COLO829 (cell line): ENCODE measurements at places on chromosomes 1 and 21.

GRCh38 chr1:61013946-61014667 is 68.3 kb upstream of the NFIA start:
- DNase-seq, result no peak

DNA sequence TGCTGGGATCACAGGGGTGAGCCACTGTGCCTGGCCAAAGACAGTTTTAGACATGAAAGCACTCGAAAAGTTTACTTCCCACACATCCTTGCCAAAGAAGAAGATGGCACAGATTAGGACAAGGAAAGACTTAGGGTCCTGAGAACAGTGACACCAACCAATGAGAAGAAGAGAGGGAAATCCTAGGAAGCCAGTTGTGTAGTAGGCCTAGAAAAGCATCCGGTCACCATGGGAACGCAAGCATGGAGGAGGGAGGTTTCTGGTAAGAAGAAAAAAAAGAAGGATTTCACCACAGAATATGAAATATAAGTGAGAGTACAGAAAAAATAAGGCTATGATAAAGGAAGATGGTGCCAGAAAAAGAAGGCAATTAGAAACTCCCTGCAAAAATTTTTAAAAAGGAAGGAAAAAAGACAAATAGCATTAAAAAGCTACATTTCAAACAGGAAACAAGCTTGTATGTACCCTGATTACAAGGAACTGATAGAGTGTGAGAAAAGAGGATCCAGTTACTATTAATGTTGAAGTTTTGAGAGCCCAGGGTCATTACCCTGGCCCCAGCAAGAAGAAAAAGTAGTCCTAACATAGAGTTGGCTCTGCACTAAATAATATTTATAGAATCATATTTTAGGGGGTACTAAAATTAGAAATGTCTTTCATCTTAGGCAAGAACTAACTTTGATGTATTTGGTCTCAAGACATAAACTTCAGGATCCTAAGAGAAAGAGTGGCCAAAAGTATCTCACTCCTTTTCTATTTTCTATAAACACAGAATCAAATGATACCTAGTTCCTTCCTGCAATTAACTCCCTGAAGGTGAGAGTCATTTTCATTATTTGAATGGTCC is 16.1 kb downstream of the DIPK1A start:
- DNase-seq, result no peak

GRCh38 chr1:48236716-48237470 is 14.4 kb downstream of the SLC5A9 start:
- DNase-seq, result peak; percentile 72

DNA sequence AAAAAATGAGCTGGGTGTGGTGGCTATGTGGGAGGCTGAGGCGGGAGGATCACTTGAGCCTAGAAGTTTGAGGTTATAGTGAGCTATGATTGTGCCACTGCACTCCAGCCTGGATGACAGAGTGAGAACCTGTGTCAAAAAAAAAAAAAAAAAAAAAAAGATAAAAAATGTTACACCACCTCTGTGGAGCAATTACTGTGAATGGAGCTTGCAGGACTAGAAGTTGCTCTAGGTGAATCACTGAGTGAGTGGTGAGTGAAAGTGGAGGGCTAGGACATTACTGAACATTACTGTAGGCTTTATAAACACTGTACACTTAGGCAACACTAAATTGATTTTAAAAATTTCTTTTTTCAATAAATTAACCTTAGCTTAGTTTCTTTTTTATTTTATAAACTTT is 21.9 kb downstream of the TLCD4 start:
- no peak for DNase-seq

DNA sequence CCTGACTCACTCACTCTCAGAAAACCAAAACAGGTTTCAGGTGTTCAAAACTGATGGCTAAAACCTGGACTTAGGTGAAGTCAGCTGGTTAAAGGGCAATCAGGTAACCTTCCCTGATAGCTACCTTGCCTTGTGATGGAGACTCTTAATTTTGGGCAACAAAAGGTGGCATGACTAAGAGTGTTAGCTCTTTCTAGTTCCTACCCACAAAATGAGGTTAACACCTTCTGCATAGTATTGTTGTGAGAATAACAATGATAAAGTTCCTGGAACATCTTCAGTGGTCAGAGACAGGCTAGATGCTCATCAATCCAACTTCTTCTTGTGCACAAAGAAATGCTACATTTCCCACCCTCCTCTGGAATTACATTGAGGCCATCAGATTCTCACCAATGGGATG is 214.8 kb downstream of the ZNF648 start:
- DNase-seq, result no peak

DNA sequence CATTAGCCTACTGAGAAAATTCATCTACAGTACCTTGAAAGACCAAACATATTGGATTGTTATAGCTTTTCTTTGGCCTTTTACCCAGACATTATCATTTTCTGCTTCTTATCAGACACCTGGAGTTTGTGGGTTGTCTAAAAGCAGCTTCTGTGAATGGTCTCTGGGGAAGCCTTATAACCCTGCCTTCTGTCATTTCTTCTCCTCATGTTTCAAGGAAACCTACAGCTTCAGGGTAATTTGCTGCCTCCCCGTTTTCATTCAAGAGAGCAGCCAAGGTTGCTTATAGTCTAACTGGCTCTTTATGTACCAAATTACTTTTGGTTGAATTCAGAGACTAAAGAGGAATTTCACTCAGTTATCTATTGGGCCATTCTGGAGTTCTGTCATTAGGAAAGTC is 288.3 kb upstream of the SGIP1 start:
- DNase-seq, result no peak
